ENCODE measurements at places on chromosomes 13 and 19.

- DNase-seq = no peak
Observed at GRCh38 chr13:90352763-90353162, 994.7 kb upstream of the MIR17HG start.

- DNase-seq = no peak
Observed at GRCh38 chr13:76993021-76993420, 1.1 kb downstream of the CLN5 start.

- DNase-seq = no peak
Observed at GRCh38 chr13:25217023-25217885, 45.2 kb upstream of the AMER2 start.

GRCh38 chr19:13850910-13851733 lies 25.8 kb upstream of the NANOS3 start:
- no peak for DNase-seq

- DNase-seq = no peak
Observed at GRCh38 chr19:45498411-45499195, at the start of gene PPM1N. Gene PPM1N (plus strand): TSS chr19:45498443. CDS start chr19:45498473, 30 bp downstream.

DNA sequence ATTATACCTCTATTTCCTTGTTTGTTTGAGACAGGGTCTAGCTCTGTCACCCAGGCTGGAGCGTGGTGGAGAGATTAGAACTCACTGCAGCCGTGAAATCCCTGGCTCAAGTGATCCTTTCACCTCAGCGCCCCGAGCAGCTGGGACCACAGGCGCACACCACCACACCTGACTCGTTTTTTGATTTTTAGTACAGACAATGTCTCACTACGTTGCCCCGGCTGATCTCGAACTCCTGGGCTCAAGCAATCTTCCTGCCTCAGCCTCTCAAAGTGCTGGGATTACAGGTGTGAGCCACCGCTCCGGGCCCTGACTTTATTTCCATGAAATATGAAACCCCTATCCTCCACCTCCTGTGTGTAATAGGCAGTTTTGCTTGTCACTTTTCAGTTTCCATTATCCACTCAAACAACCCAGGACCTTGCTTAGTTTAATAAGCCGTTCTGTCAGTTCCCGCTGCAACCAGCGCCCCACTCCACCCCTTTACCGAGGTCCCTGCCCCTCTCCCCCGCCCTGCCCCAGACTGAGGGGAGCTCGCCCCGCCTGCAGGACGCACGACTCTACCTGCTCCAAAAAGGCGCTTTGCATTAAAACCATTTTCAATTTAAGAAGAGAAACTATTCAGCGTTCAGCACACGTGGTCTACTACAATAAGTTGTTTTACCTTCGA lies 16.9 kb downstream of the ZNF816 start:
- no peak for DNase-seq

DNA sequence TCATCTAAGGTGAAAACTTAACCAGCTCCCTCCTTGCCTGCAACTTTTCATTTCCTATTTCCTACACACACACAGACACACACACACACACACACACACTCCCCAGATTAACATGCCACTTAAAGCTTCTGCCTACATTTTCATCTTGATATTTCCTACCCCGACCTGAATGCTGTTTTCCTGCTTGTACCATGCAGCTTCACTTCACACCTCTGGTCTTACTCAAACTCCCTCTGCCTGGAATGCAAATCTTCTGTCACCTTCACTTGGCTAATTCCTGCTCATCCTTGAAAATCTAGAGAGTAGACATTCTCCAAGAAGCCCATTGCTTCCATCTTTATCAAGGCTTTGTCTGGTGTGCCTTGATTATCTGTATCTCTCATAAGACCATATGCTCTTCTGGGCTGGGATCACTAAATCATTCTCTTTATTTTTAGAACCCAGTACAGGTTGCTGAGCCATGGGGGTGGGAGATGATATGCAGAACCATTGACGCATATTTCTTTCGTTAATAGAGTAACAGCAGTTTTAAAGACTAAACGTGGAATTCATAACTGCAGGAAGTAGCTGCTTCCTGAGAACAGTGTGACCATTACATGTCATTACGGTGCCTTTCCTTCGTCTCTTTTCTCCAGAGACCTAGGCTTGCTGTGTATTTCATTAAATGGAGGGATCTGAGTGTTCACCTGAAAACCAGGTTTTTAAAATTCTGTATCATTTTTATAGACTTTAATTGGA lies 37.7 kb downstream of the CNMD start:
- no peak for DNase-seq

- no peak for DNase-seq
Observed at GRCh38 chr19:35901055-35901644, 810 bp upstream of the NFKBID start.

- DNase-seq = no peak
Observed at GRCh38 chr19:18393836-18394235, 3.6 kb downstream of the LRRC25 start.

DNA sequence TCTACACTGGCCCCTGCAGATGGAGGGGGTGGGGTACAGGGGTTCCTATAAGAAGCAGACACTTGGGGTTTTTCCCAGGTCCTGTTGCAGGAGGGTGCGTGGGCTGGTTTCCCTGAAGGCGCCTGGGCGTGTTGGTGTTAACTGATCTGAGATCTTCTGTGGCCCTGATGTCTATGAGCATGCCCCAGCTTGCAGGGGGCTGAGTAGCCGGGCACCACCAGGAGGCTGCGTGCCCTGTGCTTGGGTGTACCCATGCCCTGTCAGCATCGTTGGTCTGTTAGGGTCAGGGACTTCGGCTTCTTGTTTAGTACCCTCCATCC lies 45.3 kb downstream of the CAPN12 start:
- no peak for DNase-seq

DNA sequence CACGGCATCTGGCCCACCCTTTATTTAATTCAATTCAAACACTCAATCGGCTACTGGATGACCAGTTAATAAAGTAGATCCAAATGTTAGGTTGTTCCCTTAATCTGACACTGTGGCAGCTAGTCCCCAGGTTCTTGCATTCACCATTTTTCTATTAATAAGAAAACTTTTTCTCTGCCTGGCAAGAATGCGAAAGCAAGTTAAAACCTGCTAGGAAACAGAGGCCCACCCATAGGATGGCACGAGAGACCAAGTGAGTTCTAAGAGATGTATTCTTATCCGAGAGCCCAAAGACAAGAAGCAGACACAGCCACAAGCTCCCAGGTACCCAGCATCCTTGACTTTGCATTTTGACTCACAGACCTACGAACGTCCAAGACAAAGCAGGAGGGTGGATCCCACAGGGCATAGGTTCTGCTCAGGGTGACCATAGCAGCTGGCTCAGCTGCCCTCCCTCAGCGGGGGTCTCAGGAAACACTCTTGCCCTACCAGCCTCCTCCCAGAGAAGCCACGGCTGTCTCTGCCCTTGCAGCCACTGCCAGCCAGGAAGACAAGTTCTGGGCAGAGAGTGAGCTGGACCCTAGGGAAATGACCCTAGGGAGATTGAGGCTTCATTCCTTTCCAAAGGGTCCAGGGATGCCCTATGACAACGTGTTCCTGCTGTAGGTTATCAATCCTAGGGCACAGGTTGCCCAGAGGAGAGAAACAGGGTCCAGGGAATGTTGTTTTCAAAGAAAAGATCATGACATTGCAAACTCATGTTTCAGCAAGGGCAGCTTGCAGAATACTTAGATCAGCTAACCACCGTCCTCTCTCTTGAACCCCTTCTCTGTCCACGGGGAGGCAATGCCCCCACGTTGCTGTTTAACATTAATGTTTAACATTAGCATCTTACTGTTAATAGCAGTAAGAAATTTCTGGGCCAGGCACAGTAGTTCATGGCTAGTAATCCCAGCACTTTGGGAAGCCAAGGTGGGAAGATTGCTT lies 147.2 kb upstream of the ZNF507 start:
- no peak for DNase-seq

- DNase-seq = no peak
Observed at GRCh38 chr13:32031815-32032370, 319 bp downstream of the FRY start.
